Amniotic stem cell (primary cell): ENCODE measurements at places on chromosomes 5 and 9.

DNA sequence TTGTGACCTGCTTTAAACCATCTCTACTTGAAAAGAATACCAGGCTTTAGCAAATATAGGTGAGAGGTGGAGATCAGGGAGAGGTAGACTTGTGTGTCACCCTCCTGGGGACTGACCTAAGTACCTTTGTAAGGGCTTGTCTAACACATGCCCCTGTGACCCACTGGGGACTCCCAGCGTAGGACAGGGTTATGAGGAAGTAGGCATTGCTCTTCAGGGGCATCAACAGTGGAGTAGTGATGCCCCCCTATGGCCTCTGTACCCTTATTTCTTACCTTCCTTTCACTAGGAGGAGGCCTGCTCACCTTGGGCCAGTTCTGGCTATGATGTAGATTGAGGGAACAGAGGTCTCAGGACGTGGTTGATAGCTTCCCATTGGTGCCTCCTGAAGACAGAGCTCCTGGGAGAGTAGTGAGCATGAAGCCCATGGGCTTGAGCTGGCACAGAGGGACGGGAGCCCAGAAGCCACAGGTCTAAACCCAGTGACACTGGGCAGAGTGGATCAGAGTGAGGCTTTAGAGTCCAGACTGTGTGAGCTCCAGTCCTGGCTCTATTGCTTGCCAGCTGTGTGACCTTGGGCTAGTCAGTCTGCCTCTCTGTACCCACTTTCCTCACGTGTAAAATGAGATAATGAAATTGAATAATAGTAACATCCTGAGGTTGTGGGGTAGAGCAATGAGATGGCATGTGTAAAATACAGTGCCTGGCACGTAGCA, 191.7 kb downstream of the AOPEP start:
- no peak for DNase-seq

GRCh38 chr5:73763300-73764032, 137.5 kb downstream of the ARHGEF28 start:
- no peak for DNase-seq

GRCh38 chr9:109789556-109789955, 9.6 kb downstream of the PALM2AKAP2 start:
- DNase-seq: no peak

DNA sequence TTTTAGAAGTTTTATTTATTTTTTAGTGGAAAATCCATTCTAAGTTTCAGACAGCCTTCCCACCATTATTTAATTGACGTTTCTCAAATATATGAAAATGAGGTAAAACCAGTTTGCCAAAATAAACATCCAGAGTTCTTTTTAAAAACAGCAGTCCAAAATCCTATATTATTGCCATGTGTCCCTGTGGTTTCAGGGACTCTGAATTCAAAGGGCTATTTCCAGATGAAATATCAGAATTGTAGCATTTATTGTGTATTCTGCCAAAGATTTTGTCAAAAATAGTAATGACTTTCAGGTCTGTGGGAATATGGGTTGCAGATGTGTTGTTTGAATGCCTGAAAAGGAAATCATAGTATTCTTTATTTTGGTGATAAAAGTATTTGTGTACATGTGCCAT, 41.6 kb downstream of the XRCC4 start:
- no peak for DNase-seq

DNA sequence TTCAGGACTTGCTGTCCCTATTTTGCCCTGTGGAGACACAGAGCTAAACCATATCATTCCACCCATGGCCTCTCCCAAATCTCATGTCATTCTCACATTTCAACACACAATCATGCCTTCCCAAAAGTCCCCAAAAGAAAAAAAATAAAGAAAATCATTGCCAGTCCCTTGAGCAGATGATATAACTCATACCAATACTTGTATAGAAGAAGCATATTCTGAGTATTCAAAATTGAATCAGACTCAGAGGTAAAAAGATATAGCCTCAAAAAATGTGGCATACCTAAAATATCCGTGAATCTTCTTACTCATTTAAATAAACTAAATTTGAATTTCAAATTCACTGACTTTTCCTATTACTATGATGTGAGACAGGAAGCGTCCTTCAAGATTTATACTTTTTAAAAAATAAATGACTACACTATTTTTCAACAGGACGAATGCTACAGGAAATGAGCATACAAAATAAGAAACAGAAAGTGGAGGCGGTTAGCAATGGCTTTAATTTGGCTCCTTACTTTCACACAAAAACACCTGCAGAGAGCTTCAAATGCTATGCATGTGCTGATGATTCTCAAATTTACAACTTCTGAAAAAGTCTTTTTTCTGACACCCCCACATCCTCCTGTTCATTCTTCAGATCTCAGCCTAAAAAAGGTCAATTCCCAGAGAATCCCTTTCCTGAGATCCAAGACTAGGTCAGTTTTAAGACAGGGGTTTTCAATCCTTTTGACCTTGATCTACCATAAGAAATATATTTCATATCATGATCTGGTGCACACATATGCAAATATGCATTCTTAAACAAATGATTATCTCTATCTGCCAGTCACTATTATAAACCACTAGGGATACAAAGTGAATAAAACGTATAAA, 39.6 kb upstream of the DMXL1 start:
- no peak for DNase-seq

GRCh38 chr5:148915224-148915817, 88.9 kb downstream of the ADRB2 start:
- DNase-seq: no peak

DNA sequence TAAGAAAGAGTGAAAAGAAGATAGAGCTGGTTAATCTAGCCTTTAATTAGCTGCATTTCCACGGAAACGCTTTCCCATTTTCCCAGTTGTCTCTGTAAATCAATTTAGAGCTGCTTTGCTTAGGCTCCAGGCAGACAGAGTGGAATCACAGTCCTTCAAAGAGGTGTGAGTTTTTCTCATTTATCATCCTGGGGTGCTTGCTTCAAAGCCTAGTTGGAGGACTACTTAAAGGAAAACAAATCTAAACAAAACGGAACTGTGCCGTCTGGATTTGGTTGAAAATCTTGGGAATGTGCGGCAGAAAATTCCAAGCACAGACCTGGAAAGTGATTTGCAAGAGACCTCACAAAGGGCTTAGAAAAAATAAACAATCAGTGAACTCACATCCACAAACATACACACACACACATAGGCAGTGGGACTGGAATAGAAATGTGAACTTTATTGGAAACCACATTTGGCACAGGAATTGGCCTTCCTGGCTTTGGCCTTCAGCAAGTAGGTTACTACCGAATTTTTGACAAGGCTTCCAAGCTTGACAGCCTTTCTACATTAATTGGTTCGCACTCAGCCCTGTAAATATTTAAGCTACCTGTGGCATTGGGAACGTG, 235.2 kb upstream of the SLC24A2 start:
- no peak for DNase-seq

- no peak for DNase-seq
Observed at GRCh38 chr9:70439991-70440706, 25.7 kb upstream of the KLF9 start.

DNA sequence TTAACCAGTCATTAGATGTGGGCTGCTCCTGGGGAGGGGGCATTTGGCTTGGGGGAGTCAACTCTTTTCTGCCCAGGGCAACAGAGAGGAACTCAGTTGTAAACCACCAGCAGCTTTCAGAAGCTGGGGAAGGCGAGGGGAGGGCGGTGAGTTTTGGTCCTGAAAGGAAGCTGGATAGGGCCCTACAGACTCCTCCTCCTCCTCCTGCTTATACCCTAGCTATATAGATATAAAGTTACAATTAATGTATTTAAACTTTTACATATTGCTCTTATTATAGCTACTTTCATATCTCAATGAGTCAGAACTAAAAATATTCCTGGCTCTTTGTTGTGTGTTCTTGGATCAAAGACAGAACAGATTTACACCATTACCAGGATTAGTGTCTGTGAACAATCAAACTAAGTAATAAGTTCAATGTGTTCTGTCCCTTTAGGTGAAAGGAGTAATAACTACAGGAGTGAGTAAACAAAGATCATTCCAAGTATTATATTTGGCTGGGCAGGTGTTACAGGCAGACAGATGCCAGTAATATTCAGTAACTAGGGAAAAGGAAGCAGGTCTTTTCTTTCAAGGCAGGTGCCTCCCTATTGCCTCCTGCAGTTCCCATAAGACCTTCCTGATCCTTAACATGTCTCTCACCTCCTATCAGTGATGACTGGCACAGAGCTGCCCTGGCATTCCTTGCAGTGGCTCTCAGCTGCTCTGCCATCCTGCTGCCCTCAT, 20.5 kb upstream of the VPS13A start:
- no peak for DNase-seq

DNA sequence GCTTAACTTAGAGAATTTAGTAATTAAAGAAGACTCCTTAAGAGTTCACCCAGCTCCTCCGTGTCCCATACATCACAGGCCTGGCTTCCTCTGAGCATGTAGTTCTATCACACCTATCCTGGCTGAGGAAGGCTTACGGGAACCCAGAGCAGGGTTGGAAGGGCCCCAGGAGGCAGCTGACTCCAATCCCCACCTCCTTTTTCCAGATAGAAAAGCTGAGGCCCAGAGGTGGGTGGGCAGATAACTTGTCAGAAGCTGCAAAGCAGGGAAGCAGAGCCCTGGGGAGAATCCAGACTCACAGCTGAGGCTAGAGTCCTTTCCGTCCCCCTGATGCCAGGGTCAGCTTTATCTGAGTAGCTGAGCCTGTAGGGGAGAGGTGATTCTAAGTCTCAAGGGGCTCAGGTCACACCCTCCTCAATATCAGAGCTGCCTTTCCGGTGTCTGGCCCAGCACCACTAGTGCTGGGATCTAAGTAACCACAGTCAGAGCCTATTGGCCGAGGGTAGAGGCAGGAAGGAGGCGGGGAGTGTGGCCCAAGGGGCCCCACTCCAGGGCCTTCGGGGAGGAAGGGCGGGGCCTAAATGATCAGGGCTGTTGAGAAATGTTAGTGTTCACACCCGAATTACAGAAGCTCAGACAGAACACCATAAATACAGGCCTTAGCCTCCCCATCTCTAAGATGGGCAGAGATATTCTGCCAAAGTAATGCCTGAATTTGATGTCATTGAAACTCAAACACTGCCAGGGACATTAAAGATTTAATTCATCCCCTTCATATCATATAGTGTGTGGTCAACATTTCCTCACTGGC, 9.9 kb downstream of the CCDC69 start:
- DNase-seq: no peak

DNA sequence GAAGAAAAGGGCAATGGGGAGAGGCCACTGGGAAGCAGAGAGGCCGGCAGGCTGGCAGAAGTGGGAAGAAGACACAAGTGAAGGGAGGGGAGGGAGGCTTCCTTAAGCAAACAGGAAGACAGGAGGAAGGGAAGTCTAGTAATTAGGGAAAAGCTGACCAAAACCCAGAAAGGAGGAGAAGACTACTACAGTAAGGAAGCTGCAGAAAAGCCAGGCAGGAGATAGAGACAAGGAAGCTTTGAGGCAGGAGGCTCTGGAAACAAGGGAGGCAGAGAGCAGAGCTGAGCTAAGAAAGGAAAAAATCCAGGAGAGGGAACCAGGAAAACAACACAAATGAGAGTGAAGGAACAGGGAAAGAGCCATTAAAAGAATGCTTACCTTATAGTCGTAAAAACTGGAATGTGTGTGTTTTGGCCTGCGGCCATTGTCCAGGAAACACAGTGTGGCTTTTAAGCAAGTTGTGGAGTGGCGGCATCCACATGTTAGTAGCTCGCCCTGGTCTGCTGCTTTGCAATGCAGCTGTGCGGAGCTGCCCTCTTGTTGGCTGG, 317.1 kb upstream of the CLINT1 start:
- DNase-seq: no peak

DNA sequence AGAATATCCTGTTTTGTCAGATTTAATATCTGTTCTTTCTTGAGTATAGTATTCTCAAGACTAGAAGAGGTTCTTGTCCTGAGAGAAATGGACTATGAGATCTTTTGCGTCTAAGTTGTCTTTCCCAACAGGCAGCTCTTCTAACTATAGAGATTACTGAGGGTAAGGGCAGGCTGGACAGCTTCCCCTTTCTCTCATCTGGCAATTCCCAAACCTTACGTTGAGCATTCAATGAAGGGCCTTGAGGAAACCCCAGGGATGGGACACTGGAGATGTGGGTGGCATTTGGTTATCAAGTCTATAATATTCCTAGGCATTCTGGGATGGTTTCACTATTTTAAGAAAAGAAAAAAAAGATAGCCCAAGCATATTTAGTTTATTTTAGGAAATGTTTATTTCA, 28.0 kb upstream of the C5orf47 start:
- no peak for DNase-seq

DNA sequence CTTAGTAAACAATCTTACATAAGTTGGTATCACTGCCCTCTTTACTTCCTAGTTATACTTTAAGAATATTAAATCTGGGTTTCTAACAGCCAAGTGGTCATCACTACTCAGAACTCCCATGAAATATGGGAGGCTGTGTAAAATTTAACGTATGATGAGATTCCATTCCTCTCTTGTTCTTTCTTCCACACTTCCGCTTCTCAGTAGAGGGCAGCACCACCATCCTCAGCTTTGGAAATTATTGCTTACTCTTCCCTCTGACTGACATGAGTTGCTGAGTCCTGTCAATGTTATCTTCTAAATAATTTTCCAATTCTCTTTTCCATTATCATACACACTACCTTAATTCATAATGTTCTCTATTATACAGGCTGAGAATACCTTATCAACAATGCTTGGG, 194.0 kb downstream of the RFX3 start:
- no peak for DNase-seq
